ENCODE measurements at places on chromosomes 6 and 20. TPM values are rescaled to one million over a fixed set of nuclear protein-coding genes. Genes with fewer than 3 reads are reported as not detected.

The HMGCLL1 gene
- total RNA-seq, result 4.3 TPM

The GJA10 gene
- not detected for total RNA-seq

The KLHDC3 gene
- total RNA-seq, result 59.3 TPM

The CD40 gene
- total RNA-seq, result 35.7 TPM

The HLA-DQA1 gene
- 144 TPM for total RNA-seq

The BHLHE23 gene
- total RNA-seq, result not detected

The POPDC3 gene
- 0.80 TPM for total RNA-seq

The WFDC12 gene
- 3.9 TPM for total RNA-seq

The ZBP1 gene
- 5.8 TPM for total RNA-seq

The BCKDHB gene
- 13.8 TPM for total RNA-seq

The TNNC2 gene
- total RNA-seq, result not detected

The SLC17A1 gene
- total RNA-seq, result not detected

The MUC22 gene
- not detected for total RNA-seq

The IMPG1 gene
- not detected for total RNA-seq

The NR2E1 gene
- not detected for total RNA-seq

The CALHM6 gene
- total RNA-seq, result 9.1 TPM

The WFDC10B gene
- total RNA-seq, result 1.2 TPM

The BNIP5 gene
- total RNA-seq, result not detected

The C6orf141 gene
- total RNA-seq, result 4.1 TPM

The ETV7 gene
- 5.2 TPM for total RNA-seq

The LHFPL5 gene
- not detected for total RNA-seq

The OOEP gene
- not detected for total RNA-seq

The OPRL1 gene
- total RNA-seq, result 2.6 TPM

The NKX2-2 gene
- not detected for total RNA-seq

The BPIFA1 gene
- 28.4 TPM for total RNA-seq

The UST gene
- 11.8 TPM for total RNA-seq

The DEFB110 gene
- total RNA-seq, result not detected

The ASXL1 gene
- 71.9 TPM for total RNA-seq

Measured in lower lobe of right lung (tissue), 2 donors.